ENCODE measurements at places on chromosomes 7 and 10. TPM values are rescaled to one million over a fixed set of nuclear protein-coding genes. Genes with fewer than 3 reads are reported as not detected.

DNA sequence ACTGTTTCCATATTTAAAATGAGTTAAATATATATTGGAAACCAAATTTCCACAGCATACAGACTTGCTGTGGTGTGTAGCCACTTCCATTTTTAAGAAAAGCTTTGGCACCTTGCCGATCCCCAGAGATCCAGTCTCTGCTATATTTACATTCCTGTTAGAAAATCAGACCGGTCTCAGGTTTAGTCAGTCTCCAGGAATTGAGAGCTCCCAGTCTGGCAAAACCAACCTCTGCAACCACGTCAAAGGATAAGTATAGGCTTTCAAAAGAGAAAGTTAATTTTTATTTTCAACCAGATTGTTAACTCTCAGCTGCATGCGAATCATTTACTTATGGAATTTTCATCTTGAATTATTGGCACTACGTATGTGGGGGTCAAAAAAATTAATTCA is 28.2 kb downstream of the PUS7 start:
- DNase-seq: peak; percentile 61

- DNase-seq: no peak
Observed at GRCh38 chr10:54808186-54808935, 7.3 kb upstream of the PCDH15 start.

DNA sequence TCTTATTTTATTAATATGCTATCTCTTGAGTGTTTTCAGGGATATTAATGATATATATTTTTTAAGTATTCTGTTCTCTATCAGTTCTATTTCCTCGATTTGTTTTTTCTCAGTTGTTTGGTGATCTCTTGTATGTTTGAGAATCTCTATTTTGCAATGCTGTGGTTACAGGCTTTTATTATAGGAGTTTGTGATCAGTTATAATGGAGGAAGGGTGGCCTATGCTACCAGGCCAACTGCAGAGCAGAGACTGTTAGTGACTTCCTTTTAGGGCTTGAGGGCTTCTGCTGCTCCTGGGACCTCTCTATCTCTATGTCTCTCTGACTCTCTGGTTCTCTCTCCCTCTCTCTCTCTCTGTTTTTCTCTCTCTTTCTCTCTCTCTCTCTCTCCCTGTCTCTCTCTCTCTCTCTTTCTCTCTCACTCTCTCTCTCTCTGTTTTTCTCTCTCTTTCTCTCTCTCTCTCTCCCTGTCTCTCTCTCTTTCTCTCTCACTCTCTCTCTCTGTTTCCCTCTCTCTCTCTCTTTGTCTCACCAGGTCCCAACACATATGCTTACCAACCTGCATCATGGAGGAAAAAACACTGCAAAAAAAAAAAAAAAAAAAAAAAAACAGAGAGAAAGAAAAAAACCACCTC is 69.4 kb upstream of the CAV2 start:
- DNase-seq: no peak

GRCh38 chr10:114987995-114988394 is 50.0 kb downstream of the TRUB1 start:
- no peak for DNase-seq

The WDFY4 gene
- 7.0 TPM for total RNA-seq

The DNAJB9 gene
- total RNA-seq: 22.2 TPM

The NKX1-2 gene
- not detected for total RNA-seq

The SH2D4B gene
- 0.18 TPM for total RNA-seq

The LRMDA gene
- total RNA-seq: 13.6 TPM

Data from stomach (tissue), 19 donors.